ENCODE measurements at places on chromosomes 6 and 20.

GRCh38 chr20:47126709-47127108 is 229.8 kb downstream of the ZMYND8 start:
- no peak for DNase-seq

GRCh38 chr20:20566516-20566915 is 145.9 kb downstream of the RALGAPA2 start:
- DNase-seq: no peak

GRCh38 chr20:2314759-2315439 is 19.1 kb downstream of the TGM3 start:
- no peak for DNase-seq

- DNase-seq: no peak
Observed at GRCh38 chr6:3319610-3320200, 61.0 kb downstream of the PSMG4 start.

DNA sequence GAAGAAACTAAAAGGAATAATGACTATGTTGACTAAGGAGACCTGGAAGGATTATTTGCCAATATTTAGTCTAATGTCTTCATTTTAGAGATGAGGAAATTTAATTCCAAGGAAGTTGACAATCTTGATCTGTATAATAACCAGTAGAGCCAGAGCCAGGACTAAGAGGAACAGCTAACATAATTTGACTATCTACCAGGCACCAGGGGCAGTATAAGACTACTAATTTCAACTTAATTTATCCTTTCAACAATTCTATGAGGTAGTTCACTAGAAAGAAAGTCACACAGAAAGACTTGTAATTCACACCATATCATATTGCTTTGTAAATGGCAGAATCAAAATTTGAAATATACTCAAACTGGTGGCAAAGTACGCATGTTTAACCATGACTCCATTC is 273.0 kb upstream of the STXBP5 start:
- DNase-seq: no peak

- DNase-seq: no peak
Observed at GRCh38 chr20:45051204-45052060, 49.5 kb downstream of the KCNS1 start.

GRCh38 chr20:41510847-41511450 is 107.2 kb downstream of the CHD6 start:
- DNase-seq: no peak

GRCh38 chr6:131400054-131400778 is 172.8 kb upstream of the ARG1 start:
- no peak for DNase-seq

DNA sequence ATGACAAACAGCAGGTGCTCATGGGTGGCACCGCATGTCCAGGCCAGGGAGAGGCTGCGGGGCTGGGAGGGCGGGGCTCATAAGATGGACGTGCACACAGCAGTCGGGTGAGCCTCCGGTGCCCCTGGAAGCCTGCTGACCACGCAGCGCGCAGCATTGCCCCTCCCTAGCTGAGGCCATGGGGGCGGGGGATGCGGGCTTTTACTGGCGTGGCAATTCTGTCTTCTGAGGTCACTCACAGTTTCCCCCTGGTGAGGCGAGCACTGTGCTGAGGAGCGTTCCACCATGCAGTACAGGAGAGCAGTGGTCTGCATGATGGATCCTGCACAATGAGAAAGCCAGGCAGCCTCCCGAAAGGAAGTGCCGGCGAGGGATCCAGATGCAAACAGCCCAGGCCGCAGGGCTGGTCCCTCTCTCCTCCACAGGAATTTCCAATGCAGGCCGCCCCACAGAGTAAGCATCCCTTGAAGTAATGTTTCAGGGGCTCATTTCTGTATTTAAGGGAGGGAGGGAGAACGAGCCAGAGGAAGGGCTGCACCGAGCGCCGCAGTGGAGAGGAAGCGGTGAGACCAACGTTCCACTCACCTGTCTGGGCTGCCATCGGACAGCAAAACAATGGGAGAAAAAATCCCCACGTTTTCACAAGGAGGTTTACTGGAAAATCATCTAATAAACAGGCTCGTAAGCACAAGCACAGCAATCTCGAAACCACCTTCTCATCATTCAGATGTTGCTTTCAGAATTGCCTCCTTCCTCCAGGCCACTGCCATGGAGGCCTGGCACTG is 56.0 kb downstream of the IRF4 start:
- DNase-seq: no peak

DNA sequence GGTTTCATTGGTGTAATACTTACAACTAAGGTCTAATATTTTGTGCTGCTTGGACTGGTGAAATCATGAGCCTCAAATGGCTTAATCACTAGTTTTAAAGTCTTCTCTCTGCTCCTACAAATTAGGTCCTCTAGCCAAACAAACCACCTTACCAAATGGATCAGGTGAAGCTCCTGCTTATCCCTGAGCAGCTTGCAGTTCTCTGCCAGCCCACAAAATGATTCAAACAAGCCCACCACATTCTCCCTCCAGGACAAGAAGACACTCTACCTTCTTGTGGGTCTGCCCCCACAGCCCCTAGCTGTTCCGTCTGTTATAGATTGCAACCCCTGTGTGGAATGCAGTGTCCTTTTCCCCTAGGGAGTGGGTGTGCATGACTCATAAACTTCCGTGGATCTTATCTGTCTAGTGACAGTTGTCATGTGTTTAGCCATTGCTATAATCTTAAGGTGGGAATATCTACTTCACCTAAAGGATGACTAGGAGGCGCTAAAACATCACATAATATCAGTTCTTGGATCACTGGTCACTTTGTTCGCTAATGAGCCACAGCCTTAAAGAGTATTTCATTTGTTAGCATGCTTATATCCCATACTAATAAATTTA is 940.5 kb upstream of the MANEA start:
- no peak for DNase-seq

DNA sequence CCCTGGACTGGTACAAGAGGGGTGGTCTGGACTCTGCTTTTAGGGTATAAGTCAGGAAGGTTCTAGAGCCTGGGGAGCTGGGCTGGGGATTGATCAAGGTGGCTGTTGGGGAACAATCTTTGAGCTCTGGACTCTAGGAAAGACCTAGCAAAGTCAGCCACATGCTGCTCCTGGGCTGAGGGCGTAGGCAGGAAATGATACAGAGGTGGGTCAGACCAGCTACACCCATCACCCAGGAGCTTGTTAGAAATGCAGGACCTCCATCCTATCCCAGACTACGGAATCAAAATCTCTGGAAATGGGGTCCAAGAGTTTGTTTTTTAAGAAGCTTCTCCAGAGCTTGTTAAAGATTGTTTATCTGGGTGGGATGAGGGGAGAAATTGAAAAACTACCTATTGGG is 9.4 kb downstream of the ADTRP start:
- no peak for DNase-seq

- DNase-seq: no peak
Observed at GRCh38 chr20:33506576-33506975, 16.7 kb downstream of the CBFA2T2 start.

GRCh38 chr20:62982124-62983075 is 24.4 kb downstream of the BHLHE23 start:
- no peak for DNase-seq

DNA sequence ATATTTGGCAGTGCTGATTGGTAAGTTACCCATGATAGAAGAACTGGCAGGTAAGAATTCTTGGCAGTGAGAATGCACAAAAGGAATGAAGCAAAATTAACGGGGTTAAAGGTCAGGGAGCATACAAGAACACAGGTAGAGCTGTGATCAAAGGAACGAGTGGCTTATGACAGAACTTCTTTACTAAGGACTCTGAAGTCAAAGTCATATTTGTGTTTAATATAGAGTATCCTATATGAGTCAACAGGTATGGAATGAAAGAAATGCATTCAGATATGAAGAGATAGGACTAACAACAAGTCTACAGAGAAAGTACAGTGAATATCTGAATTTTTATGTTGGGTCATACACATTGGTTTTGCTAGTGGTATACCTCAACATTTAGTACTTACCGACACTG is 209.0 kb upstream of the CITED2 start:
- DNase-seq: no peak

DNA sequence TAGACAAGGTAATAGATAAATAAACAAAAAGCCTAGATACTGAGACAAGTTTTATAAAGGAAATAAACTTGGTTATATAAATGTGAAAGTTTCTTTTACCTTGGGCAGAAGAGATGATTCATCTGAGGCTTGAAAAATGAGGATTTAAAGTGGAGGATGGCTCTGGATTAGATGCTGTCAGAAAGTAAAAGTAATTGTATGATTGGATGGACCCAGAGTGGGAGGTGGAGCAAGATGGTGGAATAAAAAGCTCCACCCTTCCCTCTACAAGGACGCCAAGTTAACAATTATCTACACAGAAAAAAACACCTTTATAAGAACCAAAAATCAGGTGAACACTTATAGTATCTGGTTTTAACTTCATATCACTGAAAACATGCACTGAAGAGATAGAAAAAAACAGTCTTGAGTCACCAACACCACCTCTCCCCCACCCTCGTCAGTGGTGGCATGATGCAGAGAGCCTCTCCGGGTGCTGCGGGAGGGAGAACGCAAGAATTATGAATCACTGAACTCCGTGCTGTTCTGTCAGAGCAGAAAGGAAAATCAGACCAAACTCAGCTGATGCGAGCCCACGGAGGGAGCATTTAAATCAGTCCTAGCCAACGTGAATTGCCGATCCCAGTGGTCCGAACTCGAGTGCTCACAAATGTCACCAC is 84.7 kb upstream of the GJE1 start:
- DNase-seq: no peak

DNA sequence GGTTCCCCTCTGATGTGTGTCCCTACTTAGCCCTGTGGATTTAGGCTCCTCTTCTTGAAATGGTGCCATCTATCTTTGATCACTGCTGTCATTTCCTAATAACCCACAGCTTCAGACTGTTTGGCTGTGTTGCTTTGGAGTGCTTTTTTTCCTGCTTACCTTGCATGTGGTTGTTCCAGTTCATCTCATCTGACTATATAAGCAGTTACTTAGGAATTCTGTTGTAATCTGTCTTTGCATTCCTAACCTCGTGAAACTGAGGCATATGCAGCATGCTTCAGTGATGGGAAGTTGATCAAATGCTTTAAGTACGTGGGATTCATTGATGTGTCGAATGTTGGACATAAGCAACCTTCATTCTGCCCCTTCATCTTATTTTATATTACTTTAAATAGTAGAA is 115.8 kb upstream of the FLRT3 start:
- no peak for DNase-seq

- no peak for DNase-seq
Observed at GRCh38 chr20:62938105-62938888, at the start of gene GID8. Gene GID8, plus strand, starts transcription at chr20:62938147. Its CDS starts 3,356 bp downstream, at chr20:62941503.

- DNase-seq: no peak
Observed at GRCh38 chr20:35295674-35296073, 3.4 kb upstream of the FAM83C start.

- no peak for DNase-seq
Observed at GRCh38 chr20:38723848-38724625, at the start of gene SLC32A1. Gene SLC32A1, plus strand, starts transcription at chr20:38724486. Its CDS starts 239 bp downstream, at chr20:38724725.

DNA sequence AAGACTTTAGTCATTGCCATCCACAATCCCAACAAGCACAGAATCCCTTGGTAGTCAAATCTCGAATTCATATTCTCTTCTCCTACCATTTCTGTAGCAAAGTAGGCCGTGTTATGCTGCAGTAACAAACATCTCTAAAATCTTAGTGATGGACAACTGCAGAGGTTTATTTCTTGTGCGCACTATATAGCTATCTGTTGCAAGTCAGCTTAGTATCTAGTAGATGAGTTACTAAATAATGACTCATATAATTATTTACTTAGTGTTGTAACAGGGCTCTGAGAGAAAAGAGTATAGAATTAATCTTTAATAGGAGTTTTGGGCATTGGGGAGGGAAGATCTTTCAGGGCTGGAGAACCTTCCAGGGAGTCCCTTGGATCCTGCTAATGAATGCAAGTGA is 73.3 kb downstream of the CAP2 start:
- DNase-seq: no peak

- no peak for DNase-seq
Observed at GRCh38 chr20:603116-603640, 6.9 kb downstream of the TCF15 start.

DNA sequence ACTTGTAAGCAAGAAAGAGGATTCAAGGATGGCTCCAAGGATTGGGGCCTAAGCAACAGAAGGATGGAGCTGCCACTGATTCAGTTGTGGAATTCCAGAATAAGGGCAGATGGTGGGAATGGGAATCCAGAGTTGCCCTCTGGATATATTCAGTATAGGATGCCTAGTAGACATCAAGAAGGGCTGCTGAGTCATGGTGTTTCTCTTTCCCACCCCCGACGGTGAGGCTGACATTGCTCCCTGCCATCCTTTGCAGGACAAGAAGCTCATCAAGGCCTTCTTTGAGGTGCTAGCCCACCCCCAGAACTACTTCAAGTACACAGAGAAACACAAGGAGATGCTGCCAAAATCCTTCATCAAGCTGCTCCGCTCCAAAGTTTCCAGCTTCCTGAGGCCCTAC is 11.2 kb upstream of the ZNF76 start:
- no peak for DNase-seq

DNA sequence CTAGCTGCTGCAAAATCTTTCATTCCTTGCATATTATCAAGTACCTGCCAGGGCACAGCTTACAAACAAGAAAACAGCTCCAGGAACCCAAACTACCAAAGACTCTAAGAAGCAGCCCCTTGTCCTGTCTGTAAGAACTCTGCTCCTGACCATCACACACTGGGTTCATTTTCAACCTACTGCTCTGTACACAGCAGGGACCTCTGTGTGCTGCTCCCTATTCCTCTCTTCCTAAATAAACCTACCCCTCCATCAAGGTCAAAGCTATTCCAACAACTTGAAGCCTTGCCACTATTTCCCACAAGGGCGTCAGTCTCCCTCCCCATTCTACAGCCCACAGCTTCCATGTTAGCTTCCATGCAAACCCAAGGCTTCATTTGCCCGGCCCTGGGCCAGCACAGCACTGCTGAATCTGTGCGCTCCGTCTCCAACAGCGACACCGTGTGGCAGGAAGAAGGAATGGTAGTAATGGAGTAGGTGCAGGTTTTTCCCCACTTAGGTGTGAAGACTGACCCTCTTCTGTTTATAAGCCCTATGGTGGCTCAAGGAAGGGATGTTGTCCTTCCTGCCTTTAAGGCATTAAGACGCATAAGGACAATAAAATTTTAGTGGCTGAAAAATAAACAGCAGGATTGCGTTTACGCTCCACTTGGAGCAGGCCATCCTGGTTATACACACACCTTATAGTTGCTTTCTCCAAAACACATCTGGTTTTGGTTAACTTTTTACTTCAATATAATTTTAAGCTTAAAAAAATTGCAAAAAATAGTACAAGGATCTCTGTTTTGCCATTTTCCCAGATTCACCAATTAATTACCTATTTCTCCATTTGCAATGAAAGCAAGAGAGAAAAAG is 115.2 kb upstream of the NXT1 start:
- no peak for DNase-seq

DNA sequence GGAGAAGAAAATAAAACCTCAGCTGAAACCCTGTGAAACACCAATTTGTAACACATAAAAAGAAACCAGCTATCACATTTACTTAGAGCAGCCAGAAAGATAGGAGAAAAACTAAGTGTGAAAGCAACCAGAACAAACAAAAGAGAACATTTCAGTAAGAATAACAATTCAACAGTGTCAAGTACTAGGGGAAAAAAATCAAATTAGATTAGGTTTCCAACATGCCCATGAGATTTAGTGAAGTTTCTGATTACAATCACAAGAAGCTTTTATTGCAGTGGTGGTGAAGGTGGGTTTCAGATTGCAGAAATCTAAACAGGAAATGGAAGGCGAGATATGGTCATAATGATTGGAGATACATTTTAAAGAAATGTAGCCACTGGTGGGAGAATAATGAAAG is 22.1 kb upstream of the TRDN start:
- no peak for DNase-seq

GRCh38 chr20:58142843-58143185 is 85.6 kb downstream of the ANKRD60 start:
- DNase-seq: no peak

Measured in left renal cortex interstitium (tissue), 4 donors.